ENCODE measurements at places on chromosomes 3 and 15.

DNA sequence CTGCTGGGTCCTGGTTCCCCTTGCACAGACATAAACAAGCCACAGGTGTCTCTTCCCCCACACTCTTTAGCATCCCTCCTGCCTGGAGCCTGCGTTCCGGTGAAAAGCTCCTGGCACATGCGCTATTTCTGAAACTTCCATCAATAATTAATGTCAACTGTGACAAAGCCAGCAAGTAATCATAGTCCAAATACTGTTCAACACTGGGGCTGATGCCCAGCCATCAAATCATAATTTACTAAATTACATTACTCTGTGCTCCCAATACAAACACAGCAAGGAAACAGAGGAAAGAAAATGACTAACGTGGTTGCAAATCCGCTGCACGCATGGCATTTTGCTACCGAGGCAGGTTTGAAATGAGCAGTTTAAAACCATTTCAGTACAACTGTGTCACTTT is 294.7 kb downstream of the ERC2 start:
- DNase-seq: no peak
- no peak overlapping the region for H3K27ac ChIP-seq
- no peak overlapping the region for H3K4me3 ChIP-seq
- H3K4me1 ChIP-seq: no peaks in the 10 kb centered on the region

- peaks cover 83% of the 10 kb centered on the region for H3K36me3 ChIP-seq
- H3K27me3 ChIP-seq: no peaks in the 10 kb centered on the region
- H3K27ac ChIP-seq: no peak overlapping the region
- H3K4me3 ChIP-seq: no peak overlapping the region
- peaks cover 39% of the 10 kb centered on the region for H3K4me1 ChIP-seq
Measured at GRCh38 chr3:12918231-12918630, 76.9 kb upstream of the RPL32 start.

DNA sequence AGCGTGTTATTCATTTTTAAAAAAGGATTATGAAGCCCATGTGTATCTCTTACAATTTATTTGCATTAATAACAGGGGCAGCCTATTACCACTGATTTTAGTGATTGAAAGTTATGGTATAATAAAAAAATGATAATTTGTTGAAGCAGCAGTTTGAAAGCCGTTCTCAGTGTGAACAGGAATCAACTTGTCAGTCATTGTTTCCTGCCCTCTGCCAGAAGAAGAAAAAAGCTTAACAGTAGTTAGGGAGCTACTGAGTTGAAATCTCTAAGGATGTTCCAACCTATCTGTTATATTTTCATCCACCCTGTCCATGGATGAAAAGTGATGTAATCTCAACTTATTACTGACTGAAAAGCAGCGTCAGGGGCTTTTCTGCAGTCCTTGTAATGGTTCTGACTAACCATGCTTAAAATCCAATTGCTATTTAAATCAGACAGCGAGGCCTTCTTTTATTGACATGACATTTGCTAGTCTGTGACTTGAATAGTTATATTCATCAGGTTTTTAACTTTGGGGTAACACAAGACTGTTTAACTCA is 486.7 kb downstream of the ROBO2 start:
- no peak for DNase-seq
- H3K36me3 ChIP-seq: no peaks in the 10 kb centered on the region
- H3K27ac ChIP-seq: no peak overlapping the region
- H3K4me3 ChIP-seq: no peak overlapping the region
- no peaks in the 10 kb centered on the region for H3K27me3 ChIP-seq
- H3K4me1 ChIP-seq: no peaks in the 10 kb centered on the region

- no peaks in the 10 kb centered on the region for H3K4me1 ChIP-seq
- peaks cover 37% of the 10 kb centered on the region for H3K27me3 ChIP-seq
- H3K4me3 ChIP-seq: no peak overlapping the region
- no peak overlapping the region for H3K27ac ChIP-seq
- DNase-seq: no peak
- no peaks in the 10 kb centered on the region for H3K36me3 ChIP-seq
Measured at GRCh38 chr15:81789403-81789802, 256.4 kb downstream of the MEX3B start.
